ENCODE measurements at places on chromosomes 11 and 22.

DNA sequence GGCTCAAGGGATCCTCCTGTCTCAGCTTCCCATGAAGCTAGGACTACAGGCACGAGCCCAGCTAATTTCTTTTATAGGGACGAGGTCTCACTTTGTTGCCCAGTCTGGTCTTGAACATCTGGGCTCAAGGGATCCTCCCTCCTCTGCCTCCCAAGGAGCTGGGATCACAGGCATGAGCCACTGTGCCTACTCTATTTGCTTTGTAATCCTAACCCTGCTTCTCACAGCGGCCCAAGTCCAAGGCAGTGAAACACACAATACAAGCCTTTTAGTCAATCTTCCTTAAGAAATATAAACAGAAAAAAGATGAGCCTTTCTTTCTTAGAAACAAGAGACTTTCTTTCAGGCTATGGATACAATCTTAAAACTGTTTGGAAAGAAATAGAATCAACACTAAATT lies 115.2 kb upstream of the SORL1-AS1 start:
- DNase-seq: no peak

DNA sequence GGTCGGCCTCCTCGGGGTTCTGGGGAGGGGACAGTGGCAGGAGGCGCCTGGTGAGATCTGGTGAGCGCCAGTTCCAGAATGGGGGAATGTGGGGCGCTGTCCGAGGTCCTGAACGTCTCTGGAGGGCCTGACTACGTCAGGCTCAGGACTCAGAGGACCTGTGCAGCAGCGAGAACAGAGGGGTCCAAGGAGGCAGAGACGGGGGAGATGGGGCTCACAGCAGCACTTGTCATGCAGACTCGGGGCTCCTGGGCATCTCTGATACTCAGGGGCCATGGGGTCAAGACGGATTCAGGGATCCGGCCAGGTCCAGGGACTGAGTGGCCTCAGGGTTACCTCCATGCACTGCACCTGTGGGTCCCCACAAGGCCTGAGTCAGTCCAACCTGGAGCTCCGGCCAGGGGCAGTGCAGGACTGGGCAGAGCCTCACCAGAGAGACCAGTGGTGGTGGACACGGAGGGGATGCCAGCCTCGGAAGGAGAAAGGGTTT lies 92.2 kb downstream of the BRD1 start:
- DNase-seq: no peak

DNA sequence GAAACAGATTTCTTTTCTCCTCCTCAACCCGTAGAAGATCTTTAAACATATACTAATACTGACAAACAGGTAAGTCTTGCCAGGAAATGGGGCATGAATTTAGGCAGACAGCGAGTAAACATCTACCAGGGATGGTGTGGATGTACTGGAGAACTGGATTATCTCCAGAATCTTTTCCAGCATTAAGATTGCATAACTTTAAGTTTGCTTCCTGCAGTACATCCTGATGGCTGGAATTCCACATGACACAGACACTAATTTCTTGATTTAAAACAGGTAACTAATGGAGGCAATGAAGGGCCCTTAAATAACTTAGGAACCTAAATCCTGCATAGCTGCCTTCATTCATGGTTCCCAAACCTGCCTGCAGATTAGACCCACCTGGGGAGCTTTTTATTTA lies 40.7 kb downstream of the JHY start:
- DNase-seq: no peak

DNA sequence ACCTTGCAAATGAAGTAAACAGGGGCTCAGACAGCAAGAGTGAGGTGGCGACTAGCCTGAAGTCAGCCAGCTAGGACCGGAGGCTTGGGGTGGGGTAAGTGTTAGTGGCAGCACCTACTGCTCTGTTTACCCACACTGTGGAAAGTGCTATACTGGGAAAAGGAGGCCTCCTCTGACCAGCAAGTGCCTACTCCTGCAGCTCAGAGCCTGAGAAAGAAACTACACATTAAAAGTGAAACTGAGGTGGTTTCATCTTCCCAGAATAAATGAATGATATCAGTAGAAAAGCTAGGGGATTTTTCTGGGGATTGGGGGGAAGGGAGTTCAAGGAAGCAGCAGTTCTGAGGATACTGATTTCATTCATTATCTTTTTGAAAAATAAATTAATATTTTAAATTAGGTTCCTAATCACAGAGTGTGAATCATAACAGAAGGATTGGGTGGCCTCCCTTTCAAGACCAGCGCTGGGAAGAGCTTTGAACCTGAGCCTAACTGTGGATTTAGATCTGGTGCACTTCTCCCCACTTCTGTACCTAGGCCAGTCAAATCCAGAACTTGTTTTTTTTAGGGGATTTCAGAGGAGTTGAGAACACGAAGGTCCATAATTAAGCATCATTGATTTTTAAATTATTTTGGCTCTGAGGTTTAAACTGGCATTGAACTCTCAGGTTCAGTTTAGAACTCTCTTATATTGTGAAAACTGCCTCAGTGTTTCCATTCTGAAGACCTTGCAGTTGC lies 48.1 kb upstream of the GRAMD1B start:
- DNase-seq: no peak

DNA sequence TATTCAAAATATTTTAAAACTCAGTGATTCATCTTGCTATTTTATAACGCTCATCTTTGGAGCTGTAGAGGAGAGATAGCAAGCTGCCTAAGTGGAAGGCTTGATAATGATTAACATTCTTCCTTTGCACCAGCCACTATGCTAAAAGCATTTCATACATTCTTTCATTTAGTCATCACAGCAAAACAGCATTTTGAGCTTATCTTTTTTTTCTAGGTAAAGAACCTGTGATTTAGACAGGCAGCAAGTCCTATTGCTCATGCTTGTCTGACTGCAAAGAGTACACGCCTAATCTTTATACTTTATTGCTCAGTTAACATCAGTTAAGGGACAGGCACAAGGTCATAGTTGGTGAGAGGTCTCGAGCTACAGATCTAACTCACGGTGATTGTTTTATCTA lies 713.1 kb upstream of the ARHGAP42 start:
- DNase-seq: no peak

DNA sequence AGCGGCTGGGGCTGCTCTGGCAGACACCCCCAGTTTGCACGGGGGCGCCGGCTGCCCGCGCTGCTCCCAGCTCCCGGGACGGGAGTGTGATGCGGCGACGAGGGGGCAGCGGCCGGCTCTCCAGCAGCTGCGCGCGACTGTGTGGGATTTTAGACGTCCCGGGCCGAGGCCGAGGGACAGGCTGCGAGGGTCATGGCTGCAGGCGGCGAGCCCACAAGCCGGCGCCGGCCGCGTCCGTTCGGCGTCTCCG lies 159 bp downstream of the FZD4 start:
- no peak for DNase-seq

DNA sequence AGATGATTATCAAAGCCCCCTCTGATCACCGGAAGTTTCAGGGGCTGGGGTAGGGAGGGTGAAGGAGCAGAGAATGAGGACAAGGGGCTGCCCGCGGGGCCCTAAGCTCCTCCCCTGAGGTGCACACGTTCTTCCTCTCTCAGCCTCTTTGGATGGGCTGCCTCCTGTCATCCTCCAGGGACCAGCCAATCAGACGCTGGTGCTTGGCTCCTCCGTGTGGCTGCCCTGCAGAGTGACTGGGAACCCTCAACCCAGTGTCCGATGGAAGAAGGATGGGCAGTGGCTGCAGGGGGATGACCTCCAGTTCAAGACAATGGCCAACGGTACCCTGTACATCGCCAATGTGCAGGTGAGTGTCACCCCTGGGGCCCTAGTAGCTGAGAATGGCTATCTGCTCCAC lies 7.5 kb downstream of the ROBO3 start:
- DNase-seq: no peak

DNA sequence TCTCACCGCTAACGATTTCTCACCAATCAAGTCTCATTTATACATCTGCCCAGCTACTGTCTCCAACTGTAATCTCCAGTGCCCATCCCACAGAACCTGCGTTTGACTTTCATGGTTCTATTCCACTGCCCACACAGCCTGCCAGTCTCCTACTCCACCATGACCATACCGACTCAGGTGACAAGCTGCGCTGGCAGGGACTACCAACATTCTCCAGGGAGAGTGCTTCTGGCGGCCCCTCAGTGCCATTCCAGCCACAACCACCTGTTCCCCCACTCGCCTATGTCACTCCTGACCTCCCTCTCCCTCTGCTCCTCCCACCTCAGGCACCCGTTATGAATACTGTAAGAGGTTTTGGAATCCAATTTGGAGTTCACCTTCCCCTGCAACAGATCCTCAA lies 108.5 kb upstream of the BID start:
- no peak for DNase-seq

DNA sequence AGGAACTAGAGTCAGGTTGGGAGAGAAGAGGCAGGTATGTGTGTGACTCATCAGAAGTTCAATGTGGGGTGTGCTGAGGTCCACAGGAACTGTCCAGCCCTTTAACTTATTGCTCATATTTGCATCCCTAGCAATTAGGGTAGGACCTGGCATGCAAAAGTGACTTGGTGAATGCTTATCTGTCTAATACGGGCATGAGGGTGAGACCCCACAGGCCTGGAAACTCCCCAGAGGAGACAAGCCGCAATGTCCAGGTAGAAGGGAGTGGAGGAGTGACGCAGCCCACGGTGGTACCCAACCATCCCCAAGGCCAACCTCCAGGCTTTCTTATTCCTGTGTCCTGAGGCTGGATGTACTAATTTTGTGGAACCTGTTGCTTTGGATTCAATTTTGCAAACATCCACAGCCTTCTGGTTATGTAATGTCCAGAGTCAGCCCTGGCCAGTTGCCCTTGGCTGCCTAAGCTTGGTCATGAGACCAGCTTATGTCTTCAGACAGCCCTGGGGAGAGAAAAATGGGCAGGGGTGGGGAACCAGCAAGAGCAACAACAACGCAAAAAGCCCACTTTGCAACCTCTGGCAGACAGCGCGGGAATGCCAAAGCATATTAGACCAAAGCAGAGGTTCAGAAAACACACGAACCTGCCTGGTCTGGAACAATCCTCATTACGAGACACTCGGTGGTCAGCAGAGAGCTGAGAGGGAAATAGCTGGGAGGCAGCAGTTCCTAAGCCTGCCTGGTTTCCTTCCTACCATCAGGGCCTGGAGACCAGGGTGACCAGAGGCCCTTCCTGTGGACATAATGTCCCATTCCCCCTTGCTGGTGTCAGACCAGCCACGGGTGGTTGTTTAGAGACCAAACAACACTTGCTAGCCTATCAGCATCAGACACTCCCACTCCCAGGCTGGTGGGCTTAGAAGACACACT lies 49.3 kb downstream of the TIMP3 start:
- DNase-seq: no peak

DNA sequence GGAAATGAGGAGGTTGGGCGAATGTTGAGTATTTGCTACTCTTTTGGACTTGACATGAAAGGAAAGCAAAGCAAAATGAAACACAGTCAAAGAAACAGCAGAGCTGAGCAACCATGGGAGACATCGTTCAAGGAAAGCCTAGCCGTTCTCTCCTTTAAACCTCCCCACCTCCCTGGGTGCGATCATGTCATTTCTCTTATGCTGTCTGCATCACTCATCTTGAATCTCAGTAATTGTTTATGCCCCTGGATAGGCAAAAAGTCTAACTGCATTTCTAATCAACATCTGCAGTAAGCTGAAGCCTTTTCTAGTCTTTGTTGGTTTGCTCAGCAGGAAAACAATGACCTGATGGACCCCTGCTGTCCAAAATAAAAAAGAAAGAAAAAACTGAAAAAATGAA lies 107.0 kb downstream of the MSANTD4 start:
- no peak for DNase-seq

GRCh38 chr11:2151500-2152257 lies 9.3 kb downstream of the INS start:
- peak; percentile 73 for DNase-seq
